Tibial artery (tissue), 4 donors: ENCODE measurements at places on chromosomes 1 and 21.

- no peak for DNase-seq
Observed at GRCh38 chr1:21759818-21760217, 23.1 kb downstream of the USP48 start.

GRCh38 chr1:155932487-155932886, 1.7 kb downstream of the KHDC4 start:
- no peak for DNase-seq

- DNase-seq: no peak
Observed at GRCh38 chr1:160499631-160500030, 23.4 kb downstream of the SLAMF6 start.

DNA sequence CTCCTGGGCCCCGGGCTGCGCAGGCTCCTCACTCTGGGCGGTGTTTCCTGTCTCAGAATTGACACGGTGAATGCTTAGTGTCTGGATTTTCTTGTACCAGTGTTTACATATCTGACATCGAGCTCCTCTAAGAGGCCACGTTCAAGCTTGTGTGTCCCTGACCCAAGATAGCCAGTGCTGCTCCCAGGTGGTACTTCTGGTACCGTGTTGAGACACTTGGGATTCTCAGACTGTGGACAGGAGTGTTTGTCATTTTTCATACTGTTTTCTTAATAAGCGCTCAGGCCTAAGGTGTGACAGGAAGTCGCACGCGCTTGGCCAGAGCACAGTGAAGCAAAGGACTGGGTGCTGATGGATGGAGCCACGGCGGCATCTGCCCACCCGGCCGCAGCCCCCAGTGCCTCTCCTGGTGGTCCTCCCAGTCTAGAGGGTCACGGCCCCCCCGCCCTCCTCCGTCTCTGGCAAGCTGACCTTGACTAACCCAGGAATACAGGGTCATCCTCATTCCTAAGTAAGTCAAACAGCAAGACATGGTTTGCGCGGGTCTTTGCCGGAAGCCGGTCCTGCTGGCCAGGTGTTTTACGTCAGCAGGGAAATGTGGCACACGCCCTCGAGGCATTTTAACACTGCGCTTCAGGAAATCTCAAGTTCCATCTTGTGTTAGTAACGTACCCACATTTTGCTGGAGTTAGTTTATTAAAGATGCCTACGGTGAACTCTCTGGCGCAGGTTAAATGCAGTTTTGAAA, 8.0 kb downstream of the PEX10 start:
- no peak for DNase-seq

DNA sequence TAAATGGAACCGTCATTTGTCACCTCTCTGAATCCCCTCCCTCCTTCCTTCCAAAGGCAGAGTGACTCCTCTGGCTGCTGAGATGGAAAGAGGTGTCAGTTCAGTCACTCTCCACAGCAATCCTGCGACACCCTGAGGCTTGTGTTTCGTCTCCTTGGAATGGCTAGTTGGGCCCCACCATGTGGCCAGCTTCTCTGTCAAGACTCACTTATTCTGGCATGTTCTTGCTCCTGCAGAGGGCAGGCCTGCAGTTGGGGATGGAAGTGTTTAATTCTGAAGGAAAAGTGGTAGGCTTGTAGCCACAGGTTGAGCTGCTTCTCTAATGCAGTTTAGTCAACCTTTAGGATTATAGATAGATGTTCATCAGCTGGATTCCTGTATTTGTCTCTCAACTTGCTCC, 149.6 kb downstream of the LMO4 start:
- DNase-seq: no peak

DNA sequence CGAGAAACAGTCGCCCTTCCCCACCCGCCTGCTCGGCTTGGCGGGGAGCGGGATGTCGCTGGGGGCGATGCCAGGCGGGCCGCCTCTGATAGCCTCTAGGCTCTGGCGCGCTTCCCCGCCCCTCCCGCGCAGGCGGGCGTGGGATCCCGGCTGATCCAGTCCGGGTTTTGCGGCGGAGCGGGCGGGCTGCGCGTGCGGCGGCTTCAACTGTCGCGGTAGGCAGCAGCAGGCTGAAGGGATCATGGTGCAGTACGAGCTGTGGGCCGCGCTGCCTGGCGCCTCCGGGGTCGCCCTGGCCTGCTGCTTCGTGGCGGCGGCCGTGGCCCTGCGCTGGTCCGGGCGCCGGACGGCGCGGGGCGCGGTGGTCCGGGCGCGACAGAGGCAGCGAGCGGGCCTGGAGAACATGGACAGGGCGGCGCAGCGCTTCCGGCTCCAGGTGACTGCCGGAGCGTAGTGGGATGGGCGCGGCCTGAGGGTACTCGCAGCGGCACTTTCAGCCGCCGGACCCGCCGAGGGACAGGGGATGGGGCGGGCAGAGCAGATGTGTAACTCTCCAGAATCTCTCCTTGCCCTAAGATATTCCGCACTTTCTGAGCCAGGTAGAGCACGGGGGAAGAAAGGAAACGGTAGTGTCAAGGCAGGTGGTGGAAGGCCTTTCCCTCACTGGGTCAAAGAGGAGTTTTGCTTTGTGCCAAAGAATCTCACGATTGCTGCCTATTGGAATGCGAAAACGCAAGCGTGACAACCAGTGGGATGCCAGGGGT, at the start of gene FAAH:
Gene FAAH, plus strand, starts transcription at position 210 of the 764 bp plus-strand sequence. Its CDS starts 32 bp downstream, at position 242.
- DNase-seq: peak; percentile 77

DNA sequence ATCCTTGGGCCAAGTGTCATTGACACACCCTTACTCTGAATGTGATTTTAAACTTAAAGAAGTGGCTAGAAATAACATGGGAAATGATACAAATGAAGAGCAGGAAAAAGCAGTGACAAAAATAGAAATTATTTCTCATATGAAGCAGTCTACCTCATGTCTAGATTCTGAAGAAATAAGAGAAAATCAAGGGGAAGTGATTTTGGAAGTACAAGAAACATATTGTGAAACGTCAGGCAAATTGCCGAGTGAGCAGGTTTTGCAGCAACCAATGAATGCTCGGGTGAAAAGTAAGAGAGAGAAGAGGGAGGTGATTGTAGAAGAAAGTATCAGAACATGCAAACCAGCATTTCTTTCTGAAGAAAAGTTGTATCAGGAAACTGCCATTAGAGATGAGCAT, 130.7 kb downstream of the MACF1 start:
- no peak for DNase-seq

DNA sequence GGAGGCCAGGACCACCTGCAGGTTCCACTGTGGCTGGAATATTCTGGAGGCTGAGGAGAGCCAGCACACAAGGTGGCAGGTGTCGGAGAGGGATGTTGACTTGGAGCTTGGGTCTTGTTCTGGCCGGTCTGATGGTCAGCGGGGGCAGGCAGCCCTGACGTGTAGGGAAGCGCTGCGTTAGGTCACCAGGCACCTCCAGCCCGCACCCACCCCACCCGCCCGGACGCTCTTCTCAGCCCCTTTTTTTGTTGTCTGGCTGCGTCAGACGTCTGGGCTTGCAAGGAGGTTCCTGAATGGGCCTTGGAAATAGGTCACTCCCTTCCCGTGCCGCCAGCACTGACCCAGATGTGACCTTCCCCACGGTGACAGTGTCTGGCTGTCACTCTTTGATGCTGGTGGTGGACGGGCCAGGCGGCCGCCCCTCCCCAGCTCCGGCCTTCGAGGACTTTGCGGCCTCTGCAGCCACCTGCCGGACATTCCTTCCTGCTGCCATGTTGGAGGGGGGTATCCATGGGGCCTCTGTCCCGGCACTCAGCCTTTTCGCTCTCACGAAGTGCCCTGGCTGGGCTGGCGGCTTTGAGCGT, 30.1 kb downstream of the SPSB1 start:
- no peak for DNase-seq

GRCh38 chr1:55604179-55604578, 389.0 kb upstream of the USP24 start:
- no peak for DNase-seq

- no peak for DNase-seq
Observed at GRCh38 chr1:3022511-3022973, 1.3 kb downstream of the ACTRT2 start.

GRCh38 chr1:150999926-151000325, 6.8 kb downstream of the MINDY1 start:
- DNase-seq: no peak

DNA sequence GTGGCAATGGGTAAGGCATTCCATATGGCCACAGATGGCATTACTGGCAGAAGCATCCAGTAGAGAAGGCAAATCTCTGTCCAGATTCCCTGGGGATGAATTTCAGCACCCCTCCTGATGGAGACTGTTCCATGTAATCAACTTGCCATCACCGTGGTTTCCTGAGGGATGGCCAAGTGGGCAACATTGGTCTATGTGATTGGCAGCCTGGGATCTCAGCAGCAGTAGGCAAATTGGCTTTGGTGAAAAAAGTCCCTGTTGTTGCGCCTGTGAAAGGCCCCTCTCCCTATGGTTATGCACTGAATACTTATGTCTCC, 19.3 kb downstream of the DMRTB1 start:
- DNase-seq: no peak

- no peak for DNase-seq
Observed at GRCh38 chr1:66613187-66613586, 79.2 kb downstream of the SGIP1 start.

DNA sequence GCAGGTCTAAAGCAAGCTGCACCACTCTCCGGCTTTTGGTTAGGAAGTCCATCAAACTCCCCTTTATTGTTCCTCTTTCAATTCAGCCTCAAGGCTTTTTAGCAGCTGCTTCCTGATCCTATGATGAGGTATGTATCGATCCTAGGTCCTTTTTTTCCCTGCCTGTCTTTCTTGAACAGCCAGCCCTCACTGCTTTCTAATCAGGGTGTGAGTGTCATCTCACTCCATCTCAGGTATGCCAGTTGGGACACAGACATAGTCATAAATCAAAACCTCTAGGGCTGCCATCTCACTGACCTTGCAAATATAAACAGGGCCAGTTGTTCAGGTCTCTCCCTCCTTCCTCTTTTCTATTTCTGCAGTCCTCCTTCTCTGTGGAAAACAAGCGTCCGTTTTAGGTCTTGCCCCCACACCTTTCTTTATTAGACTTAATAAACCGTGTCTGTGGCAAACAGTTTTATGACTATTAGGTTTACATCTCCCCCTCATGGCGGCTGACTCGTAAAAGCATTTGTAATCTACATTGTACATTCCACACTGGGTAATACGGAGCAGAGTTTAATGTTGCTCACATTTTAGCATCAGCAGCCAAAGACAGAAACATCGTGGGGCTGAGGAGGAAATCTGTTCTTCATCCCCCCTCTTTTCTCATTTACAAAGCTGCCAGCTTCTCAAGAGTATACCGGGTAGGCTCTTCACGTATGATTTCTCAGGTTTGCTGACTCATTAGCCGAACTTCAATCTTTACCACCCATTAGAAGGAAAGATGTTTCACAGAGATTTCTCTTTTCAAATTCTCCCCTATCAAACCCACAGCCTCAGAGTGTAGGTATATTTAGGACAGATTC, 11.6 kb downstream of the STYXL2 start:
- no peak for DNase-seq

GRCh38 chr1:15236321-15236721, 10.7 kb upstream of the FHAD1 start:
- DNase-seq: no peak

- no peak for DNase-seq
Observed at GRCh38 chr1:109981004-109981335, 3.6 kb upstream of the AHCYL1 start.

DNA sequence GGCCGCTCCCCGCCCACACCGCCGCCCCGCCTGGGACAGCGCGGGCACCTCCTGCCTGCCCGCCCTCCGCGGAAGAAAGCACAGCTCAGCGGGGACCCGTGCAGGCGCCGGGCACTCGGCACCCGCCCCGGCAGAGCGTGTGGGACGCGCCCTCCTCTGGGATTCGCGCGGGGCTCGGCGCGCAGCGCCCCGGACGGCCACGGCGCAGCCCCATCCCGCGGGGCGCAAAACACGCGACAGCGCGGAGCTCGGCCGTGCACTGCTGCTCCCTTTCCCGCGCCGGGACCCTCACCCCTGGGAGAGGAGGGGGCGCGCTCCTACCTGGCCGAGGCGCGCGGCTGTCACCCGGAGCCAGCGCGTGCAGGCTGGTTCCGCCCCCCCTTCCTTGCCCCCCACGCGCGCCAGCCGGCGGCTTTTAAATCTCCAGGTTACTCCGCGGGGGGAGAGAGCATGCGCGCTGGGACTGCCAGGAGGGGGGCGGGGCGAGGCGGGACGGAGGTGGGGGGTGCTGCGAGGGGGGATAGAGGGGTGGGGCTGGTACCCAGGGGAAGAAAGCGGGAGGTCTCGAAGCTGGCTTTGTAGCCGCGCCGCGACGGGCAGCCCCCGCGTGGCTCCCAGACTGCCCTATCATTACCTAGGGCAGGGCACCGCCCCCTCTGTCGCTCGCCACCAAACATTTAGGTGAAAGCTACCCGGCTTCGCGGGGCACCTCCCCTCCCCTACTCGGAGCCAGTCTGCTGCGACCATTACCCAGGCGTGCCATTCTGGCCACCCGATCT, at the start of gene SLC45A3:
Gene SLC45A3, minus strand, starts transcription at position 437 of the 779 bp plus-strand sequence. CDS start 15,853 bp downstream, outside the sequence.
- no peak for DNase-seq

- DNase-seq: no peak
Observed at GRCh38 chr1:54962612-54963395, 17.6 kb upstream of the TMEM61 start.
